ENCODE measurements at places on chromosomes 2 and 18.

- DNase-seq: no peak
Measured at GRCh38 chr2:132773331-132773730, 103.3 kb upstream of the LYPD1 start.

- DNase-seq: no peak
Measured at GRCh38 chr2:6443061-6443823, 422.5 kb downstream of the CMPK2 start.

DNA sequence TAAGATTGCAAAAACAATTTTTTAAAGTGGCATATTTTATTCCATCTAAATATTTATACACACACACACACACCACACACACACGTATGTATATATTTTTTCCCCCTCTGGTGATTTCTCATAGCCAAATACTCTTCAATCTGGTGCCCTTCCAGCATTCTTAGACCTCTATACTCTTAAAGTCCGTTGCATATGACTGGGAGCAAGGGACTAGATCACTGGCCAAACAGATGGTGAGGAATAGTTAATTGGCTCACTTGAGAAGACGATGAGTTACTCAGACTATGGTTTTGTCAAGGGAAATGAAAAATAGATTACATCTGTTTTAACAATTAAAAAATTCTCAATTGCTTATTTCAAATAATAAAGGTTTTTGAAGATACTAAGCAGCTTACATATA lies 512.5 kb upstream of the LRRTM4 start:
- DNase-seq: no peak

- DNase-seq: no peak
Measured at GRCh38 chr2:100422320-100423055, 5.0 kb upstream of the CHST10 start.

- DNase-seq: no peak
Measured at GRCh38 chr2:71348302-71348701, 16.7 kb downstream of the ZNF638 start.

GRCh38 chr2:53252115-53252514 lies 515.5 kb upstream of the CHAC2 start:
- DNase-seq: no peak

DNA sequence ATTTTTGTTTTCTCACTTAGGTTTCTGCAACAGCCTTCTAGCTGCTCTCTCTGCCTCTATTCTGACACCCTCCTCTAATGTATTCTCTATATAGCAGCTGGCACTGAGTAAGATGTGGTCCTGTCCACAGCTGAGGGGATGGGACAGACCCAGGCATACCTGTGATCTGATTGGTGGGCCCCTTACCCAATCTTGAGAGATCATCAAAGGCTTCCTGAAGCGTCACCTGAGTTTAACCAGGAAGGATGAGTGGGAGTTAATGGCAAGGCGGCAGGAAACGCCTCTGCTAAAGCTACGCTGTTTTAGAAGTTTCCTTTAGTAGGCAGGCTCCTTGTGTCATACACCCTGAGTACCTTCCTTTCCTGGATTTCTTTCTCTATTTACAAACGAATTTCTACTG lies 5.7 kb upstream of the TET3 start:
- peak; percentile 41 for DNase-seq

- no peak for DNase-seq
Measured at GRCh38 chr18:31065036-31065773, 22.7 kb upstream of the DSC3 start.

DNA sequence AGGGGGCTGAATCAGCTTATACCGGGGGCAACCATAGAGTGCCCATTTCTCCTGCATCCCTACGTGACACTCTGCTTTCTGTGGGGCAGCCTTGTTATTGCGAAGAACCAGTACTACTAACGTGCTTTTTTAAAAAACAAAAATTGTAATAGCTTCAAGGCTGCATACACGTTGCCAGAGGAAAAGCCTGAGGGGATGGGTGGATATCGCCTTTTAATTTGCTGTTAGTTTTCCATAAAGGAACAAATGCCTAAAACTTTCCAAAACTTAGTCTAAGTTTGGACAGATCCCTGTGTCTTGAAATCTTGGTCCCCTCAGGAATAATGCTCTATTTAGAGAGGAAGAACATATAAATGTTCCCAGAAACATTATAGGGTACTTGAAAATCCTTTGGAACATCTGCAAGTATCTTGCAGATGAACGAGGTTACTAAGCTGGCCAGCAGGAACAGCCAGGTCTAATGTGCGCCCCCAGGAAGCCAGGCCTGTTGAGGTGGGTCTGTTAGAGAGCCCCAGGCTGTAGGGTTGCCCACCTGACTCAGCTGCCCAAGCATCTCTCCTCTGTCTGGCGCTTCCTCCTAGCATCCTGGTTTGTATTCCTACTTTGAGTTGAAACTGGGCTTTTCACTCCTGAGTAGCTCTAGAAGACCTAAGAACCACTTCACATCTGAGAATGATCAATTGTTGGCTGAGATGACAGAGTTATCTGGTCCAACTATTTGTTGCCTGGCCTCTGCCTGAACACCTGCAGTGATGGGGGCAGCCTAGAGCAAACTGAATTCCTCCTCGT lies 96.9 kb downstream of the TGOLN2 start:
- DNase-seq: no peak

DNA sequence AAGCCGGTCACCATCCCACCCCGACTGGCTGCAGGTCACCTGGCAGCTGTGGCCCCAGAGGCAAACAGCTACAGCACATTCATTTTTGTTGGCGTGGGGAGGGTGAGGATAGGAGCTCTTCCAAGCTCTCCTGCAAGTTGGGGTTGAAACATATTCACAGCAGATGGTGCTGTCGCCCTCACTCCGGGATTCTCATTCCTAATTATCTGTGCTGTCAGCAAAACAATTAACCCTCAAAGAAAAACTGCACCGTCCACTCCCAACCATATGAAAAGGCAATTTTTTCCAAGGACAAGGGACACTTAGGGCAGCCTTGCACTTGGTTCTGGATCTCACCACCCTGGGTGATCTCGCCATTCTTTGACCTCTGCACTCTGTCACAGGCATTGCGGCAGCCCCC lies 68.6 kb downstream of the ZBTB7C start:
- DNase-seq: no peak

DNA sequence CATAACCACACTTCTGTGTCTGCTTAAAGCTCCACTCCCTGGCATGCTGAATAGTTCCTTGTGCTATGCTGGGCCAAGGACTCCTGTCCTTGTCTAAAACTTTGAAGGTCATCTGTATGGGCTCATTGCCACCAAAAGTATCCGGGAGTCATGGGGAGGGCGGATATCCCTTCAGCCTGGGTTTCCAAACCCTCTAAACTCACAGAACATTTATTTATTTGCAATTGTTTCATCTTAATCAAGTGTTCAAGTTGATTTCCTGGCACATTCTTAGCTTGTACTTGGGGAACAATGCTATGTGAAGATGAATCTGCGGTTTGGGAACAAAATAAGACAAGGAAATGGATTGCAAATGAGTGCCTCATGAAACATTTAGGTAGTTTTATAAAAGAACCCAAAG lies 1.8 kb downstream of the NOSTRIN start:
- no peak for DNase-seq

DNA sequence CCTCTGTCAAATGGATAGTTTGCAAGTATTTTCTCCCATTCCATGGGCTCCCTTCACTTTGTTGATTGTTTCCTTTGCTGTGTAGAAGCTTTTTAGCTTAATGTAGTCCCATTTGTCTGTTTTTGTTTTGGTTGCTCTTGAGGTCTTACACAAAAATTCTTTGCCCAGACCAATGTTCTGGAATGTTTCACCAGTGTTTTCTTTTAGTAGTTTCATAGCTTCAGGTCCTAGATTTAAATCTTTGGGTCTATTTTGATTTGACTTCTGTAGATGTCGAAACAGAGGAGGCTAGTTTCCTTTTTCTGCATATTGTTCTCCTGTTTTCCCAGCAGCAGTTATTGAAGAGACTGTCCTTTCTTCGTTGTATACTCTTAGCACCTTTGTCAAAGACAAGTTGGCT lies 351.6 kb downstream of the PTPRM start:
- no peak for DNase-seq

DNA sequence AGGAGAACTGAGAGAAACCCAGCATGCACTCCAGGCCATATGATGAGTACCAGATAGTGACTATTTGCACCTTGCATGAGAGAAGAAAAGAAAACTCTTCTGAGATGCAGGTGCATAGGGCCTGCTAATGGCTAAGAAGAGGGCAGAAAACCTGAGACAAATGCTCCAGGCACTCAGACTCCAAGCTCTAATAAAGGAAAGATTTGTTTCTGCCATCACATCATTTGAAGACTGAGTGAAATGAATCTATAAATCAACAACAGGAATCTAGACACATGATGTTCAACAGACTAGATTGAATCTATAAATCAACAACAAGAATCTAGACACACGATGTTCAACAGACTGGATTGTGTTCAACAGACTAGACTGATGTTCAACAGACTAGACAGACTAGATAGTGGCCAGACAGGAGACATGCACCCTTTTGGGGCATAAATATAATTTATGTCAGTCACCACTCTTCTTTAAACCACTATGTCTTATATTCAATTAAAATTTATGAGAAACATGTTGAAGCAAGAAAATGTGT lies 482.7 kb upstream of the UBE2E3 start:
- DNase-seq: no peak

GRCh38 chr2:3462493-3463104 lies 56.7 kb downstream of the ADI1 start:
- DNase-seq: no peak

DNA sequence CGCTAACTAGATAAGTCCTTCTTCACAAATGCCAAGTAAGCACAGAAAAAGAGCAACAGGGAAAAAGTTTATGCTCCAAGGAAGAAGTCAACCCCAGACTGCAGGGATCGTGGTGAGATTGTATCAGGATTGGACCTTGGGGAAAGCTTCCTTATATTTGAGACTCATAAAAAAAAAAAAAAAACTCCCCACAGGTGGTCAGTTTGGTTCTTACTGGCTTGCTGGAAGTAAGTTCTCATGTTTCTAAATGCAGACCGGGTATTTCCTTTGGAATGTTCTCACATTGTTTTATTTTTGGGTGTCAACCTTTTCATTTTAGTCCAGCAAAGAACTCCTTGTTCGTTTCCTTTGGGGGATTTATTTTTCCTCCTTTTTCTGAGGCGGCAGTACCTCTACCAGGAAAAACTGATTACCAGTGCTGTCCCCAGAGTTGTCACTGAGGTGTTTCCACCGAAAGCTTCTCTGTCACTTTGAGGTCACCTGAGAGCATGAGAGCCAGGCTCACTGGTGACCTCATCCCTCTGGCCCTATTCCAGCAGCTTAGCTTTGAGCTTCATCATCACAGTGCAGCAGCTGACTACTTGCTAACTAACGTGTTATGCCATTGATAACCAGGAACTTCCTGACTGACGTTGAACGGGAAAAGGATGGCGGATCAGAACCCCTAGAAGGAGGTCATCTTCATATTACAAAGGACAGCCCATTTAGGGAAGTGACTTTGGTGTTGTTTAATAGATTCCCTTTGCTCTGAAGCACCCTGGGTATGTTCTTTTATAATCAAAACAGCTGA lies 16.8 kb upstream of the ATP8B1 start:
- DNase-seq: no peak

DNA sequence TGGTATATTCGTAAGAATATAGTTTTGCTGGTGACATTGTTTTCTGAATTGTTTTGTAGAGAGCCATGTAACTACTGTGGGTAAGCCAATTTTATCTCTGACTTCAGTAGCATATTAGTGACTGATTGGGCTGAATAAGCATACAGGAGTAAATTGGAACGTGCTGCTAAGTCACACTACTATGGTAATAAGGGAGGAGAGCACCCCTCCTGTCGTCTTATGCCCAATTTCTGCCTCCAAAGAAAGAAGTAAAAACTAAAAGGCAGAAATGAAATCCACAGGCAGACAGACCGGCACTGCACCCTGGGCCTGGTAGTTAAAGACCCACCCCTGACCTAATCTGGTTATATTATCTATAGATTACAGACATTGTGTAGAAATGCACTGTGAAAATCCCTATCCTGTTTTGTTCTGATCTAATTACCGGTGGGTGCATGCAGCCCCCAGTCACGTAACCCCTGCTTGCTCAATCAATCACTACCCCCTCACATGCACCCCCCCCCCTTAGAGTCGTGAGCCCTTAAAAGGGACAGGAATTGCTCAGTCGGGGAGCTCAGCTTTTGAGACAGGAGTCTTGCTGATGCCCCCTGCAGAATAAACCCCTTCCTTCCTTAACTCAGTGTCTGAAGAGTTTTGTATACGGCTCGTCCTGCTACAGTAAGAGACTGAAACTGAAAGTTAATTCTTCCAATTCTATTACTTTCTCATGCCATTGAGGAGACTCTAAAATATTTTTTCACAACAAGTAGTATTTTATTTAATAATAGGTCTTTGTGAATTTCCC lies 167.0 kb downstream of the ZNF804A start:
- no peak for DNase-seq

DNA sequence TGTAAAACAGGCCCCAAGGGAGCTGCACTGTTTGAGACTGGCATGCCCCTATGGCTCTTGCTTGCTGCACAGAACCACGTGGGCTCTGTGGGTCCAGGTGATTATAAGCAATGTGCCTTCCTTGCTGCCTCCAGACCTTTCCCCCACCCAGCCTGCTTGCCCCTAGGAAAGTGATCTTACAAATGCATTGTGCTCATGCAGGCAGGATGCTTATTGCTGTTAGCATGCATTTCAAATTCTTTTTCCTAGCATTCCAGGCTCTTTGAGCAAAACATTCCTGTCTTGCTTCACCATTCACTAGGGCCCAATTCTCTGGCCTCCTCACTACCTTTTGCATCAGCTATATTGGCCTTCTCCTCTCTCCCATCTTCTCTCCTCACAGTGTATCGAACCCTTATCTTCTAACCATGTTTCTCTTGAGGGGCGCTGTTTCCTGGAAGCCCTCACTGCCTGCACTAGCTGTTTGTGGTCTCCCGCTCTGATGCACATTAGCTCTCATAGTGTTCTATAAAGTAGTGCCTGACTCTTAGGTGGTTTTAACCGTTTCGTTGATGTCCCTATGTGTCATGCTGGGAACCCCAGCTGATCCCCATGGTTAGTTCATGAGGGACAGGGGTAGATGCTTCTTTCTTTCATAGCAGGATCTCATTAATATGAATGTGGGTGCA lies 152.9 kb upstream of the EPAS1 start:
- no peak for DNase-seq

GRCh38 chr2:200129721-200130462 lies 174.5 kb downstream of the MAIP1 start:
- no peak for DNase-seq

GRCh38 chr2:230888824-230889400 lies 24.2 kb downstream of the ITM2C start:
- no peak for DNase-seq

DNA sequence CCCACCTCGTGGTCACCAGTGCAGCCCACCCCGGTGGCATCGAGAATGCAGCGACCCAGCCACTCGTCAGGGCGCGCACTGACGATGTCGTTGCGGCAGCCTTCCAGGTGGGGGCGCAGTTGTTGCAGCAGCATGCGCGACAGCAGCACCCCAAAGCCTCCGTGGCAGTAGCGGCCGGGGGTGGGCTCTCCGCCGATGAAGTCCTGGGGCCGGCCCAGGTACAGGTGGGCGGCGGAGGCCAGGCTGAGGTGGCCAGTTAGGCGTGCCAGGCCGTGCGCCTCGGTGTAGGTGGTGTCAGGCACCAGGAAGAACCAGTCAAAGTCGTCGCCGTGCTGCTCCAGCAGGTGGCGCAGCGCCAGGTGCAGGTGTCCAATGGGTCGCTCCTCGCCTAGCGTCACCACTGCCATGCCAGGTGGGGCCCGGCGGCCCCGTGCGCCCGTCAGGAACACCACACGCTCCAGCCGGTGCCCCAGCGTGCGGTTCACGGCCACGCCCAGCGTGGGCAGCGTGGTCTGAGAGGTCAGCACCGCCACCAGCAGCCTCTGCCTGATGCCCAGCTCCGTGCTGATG lies 1.9 kb downstream of the CHPF start:
- peak; percentile 76 for DNase-seq

- DNase-seq: no peak
Measured at GRCh38 chr2:105181282-105181681, 60.3 kb upstream of the GPR45 start.

- DNase-seq: no peak
Measured at GRCh38 chr18:8661754-8662559, 43.4 kb upstream of the MTCL1 start.
